ENCODE measurements at places on chromosomes 1 and 21.

DNA sequence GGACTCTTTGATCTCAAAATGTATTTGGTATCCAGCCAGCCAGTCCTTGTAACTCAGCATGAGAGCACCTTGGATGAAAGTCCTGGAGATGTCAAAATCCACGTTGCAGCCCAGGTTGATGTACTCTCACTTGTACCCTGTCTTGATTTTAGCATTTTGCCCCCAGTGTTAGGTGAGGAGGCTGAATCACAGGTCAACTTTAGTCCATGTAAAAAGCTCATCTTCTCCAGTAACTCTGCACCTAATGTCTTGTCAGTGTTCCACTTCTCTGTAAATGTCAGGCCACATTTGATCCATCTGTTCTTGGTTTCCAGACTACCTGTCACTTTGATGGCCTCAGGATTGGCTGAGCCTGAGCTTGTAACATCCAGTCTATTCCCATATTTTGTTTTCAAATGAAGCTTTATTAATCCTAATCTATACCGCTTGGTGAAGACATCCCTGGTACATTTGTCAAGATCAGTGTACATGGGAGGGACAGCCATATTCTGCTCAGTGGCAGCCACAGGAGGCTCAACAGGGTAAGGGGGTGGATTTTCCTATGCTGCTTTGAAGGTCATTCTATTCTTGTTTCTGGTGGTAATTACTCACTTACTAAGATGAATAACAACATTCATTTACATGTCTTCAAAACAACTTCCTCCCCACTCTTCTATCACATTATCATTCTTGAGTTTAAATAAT, 24.1 kb upstream of the FCRL3 start:
- DNase-seq, result no peak

GRCh38 chr1:20569523-20570098, 17.2 kb downstream of the FAM43B start:
- DNase-seq, result no peak

GRCh38 chr1:88647749-88648415, 36.2 kb upstream of the PKN2 start:
- no peak for DNase-seq

GRCh38 chr1:8232036-8232757, 85.7 kb upstream of the SLC45A1 start:
- no peak for DNase-seq

GRCh38 chr1:206608108-206608698, 4.1 kb downstream of the EIF2D start:
- DNase-seq, result peak; percentile 27

DNA sequence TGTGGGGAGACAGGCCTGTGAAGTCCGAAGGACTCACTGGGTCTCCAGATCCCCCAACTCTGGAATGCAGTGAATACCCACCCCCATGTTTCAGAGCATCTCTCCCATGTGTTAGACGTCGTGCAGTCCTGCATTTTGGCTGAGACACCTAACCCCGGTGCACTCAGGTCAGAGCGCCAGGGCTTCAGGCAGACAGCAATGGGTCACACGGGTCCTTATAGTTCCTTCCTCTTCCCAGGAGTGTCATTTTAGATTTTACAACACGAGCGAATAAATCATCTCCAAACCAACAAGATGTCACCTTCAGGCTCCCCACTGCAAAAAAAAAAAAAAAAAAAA, 5.1 kb downstream of the PRRX1 start:
- DNase-seq, result no peak

GRCh38 chr1:53731779-53732305, 7.1 kb downstream of the GLIS1 start:
- no peak for DNase-seq

GRCh38 chr1:41754540-41754939, 164.2 kb downstream of the HIVEP3 start:
- no peak for DNase-seq

DNA sequence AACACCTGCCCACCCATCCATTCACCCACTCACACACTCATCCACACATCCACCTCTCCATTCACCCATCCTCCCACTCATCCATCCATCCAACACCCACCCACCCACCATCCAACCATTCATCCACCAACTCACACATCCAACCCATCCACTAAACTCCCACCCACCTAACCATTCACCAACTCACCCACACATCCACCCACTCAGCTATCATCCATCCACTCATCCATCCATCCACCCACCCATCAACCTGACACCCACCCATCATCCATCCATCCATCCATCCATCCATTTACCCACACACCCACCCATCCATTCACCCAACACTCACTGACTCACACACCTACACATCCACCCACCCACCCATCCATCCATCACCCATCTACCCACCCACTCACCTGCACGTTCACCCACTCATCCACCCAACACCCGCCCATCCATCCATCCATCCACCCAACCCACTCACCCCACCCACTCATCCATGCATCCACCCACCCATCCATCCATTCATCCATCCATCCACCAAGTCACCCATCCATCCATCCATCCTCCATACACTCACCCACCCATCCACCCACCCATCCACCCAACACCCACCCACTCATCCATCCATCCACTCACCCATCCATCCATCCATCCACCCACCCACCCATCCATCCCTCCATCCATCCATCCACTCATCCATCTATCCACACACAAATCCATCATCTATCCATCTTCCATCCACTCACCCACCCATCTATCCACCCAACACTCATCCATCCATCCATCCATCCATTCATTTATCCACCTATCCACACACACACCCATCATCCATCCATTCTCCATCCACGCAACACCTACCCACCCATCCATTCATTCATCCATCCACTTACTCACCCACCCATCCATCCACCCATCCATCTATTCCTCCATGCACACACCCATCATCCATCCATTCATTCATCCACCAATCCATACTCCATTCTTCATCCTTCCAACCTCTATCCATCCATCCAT, 17.4 kb upstream of the PRDM16 start:
- no peak for DNase-seq

DNA sequence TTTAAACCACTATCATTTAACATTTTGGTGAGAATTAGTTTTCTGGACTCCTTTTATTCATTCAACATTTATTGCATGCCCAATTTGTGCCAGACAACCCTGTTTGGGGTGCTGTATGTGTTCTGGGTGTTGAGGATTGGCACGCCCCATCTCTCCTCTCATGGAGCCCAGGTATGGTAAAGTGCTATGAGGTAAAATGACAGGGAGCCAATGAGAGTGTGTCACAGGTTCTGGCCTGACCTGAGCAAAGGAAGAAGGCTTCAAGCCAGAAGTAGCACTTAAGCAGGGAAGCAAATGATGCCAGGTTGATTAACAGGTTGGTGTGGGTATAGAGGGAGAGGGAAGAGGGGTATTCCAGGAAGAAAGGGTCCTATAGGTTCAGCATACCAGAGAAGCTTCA, 21.1 kb upstream of the SLC22A15 start:
- no peak for DNase-seq

- DNase-seq, result no peak
Measured at GRCh38 chr1:14733048-14733778, 134.7 kb downstream of the KAZN start.
